ENCODE measurements at places on chromosomes 6 and 20.

DNA sequence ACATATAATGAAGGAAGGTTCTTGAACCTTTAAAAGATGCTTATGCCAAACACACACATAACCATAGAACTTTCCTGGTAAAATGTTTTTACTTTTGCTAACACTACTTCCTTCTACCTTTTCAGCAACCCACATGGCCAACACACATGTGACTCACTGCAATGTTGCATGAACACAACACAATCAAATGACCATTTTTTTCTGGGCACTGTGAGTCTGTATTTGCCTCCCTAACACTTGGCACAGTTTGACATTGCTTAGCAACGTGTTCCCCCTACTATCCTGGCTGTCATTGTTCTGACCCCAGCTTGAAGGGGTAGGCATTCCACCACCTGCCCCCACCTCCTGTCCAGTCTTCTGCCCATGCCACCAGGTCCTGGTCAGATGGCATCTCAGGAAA is 204.8 kb upstream of the PRND start:
- DNase-seq: no peak

DNA sequence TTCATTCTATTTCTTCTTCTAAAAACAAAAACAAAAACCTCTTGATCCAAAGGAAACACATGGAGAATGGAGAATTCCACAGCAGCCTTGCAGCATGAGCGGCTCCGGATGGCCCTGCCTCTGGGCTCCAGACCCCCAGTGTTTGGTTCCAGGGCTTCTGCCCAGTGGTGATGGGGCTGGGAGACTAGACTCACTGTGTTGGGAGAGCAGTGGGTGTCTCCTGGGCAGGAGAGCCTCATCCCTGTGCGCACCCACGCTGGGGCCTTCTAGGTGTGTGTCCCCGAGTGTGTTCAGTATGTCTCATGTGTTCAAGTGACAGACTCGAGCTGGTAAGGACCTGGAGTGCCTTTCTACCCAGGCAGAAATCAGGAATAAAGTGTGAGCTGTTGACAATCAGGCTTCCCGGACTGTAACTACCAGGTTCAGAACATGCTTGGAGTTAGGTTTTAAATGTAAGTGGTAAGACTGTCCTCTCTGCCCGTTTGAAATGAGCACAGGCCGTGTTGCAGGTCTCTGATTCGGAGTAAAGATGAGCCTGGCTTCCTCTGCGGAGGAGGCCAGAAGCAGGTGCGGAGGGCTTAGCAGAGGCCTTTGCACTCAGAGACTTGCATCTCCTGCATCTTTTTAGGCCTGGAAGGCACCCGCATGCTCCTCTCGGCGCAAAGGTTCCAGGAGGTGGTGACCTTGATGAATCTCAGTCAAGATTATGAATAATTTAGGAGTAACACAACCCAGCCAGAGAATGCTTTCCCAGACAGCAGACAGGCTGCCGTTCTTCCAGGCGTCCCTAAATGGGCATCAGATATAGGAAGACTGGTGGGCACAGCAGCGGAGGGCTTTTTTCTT is 253.6 kb downstream of the CDH26 start:
- DNase-seq: no peak

GRCh38 chr6:20538131-20538662 is 3.9 kb downstream of the CDKAL1 start:
- DNase-seq: no peak

GRCh38 chr20:54651252-54651651 is 175.9 kb downstream of the DOK5 start:
- DNase-seq: no peak

DNA sequence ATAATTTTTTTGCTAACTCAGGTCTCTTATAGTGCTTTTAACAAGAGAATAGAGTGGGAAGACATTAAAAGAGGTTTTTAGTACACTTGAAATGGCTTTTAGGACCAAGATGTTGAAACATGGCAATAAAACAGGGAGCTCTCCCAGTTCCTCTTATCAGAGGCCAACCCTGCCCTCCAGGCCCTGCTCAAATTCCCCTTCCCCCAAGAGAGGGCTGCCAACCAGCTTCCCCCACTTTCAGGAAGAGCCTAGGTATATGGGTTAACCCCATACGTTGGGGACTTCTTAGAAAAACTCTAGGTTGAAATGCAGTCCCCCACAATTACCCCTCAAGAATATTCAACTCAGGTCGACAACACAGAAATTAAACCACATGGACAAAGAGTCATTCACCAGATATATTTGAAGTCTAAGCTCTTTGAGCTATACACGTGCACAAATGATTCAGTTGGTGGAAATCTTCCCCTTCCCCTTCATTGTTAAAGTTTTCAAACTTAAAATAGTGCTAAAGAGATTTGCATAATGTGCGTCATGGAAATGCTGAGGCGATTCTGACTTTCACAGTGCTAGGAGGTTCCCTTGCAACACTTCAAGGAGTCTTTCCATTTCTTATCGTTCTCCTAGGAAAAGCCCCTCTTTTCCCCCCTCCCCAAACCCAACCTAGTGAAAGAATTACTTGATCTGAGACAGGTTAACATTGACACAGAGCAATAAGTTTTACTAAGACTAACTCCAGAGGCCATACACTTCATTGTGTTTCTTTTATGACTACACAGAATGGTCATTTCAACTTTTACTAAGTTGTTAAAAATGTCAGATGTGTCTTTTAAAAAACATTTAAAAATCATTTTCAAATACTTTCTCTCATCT is 49.8 kb upstream of the ENPP5 start:
- no peak for DNase-seq

- DNase-seq: no peak
Measured at GRCh38 chr6:75220357-75220756, 14.5 kb upstream of the COL12A1 start.

DNA sequence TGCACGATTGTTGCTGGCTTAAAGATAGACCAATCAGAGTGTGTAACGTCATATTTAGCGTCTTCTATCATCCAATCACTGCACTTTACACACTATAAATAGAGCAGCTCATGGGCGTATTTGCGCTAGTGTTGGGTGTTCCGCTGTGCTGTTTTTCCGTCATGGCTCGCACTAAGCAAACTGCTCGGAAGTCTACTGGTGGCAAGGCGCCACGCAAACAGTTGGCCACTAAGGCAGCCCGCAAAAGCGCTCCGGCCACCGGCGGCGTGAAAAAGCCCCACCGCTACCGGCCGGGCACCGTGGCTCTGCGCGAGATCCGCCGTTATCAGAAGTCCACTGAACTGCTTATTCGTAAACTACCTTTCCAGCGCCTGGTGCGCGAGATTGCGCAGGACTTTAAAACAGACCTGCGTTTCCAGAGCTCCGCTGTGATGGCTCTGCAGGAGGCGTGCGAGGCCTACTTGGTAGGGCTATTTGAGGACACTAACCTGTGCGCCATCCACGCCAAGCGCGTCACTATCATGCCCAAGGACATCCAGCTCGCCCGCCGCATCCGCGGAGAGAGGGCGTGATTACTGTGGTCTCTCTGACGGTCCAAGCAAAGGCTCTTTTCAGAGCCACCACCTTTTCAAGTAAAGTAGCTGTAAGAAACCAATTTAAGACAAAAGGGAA is 57.9 kb downstream of the TRIM38 start:
- DNase-seq: peak; percentile 68

DNA sequence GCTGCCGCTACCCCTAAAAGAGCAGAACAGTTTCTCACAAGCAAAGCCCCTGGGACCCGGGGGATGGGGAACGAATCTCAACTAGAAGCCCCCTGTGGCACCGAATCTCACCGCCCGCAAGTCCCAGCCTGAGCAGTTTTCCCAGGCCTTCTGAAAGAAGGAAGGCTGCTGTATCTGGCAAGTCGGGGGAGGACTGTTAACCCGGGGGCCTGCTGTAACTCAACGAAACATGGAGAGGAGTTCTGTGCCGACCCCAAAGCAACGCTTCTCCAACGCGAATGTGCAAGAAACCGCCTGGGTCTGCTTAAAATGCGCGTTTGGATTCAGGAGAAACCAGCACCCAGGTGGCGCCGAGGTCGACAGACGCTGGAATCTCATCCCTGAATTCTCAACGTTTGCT is 34.2 kb downstream of the DLL1 start:
- no peak for DNase-seq

GRCh38 chr6:149212206-149212605 is 105.3 kb upstream of the TAB2 start:
- no peak for DNase-seq

DNA sequence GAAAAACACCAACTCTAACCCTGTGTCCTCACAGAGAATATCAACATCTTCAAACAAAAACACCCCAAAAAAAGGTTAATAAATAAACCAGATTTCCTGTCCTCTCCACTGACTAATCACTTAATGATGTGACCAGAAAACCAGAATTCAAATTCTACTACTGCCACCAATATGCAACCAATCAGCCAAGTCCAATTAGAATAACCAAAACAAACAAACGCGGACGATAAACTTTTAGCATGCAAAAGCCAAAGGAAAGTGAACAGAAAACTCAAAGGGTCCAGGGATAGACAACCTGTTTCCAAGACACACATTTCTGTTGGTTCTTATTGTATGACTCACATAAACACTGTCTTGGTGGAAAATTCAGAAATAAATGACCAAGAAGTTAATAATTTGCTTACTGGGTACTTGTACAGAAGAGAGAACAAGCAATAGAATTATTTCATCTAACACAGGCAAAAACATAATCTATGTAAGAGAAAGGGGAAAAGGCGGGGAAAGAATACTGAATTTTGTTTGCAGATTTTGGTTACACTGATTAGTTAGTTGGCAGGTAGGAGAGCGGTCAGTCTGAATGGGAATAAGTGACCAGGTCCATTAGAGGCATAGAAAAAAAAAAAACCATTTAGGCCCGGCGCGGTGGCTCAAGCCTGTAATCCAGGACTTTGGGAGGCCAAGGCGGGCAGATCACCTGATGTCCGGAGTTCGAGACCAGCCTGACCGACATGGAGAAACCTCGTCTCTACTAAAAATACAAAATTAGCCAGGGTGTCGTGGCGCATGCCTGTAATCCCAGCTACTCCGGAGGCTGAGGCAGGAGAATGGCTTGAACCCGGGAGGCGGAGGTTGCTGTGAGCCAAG is 34.1 kb downstream of the HFE start:
- no peak for DNase-seq

- no peak for DNase-seq
Measured at GRCh38 chr20:20038586-20038985, 13.7 kb downstream of the CRNKL1 start.

DNA sequence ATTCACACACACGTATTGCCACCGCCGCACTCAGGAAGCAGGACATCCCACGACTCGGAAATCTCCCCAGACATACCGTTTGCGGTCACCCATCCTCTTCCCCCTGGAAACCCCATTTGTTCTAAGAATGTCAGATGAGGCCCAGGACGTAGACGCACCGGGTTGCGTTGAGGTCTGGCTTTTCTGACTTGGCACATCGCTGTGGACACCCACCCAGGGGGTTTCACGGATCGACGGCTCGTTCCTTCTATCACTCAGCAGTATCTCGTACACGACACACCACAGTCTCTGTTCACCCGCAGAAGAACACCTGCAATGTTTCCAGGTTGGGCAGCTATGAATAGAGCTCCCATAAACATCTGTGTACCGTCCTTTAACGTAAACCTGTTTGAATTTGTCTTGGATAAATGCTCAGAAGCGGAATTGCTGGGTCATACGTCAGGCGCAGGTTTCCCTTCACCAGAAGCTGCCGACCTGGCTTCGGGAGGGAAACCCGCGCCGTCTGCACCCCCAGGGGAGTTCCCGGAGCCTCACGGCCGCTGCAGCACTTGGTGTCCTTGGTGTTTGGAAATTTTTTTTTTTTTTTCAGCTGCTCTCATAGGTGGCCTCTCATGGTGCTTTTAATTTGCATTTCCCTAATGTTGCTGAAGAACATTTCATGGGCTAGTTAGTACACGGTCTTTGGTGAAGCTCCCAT is 9.3 kb upstream of the EEF1A2 start:
- DNase-seq: no peak

- no peak for DNase-seq
Measured at GRCh38 chr6:47348316-47348863, 38.7 kb upstream of the TNFRSF21 start.

DNA sequence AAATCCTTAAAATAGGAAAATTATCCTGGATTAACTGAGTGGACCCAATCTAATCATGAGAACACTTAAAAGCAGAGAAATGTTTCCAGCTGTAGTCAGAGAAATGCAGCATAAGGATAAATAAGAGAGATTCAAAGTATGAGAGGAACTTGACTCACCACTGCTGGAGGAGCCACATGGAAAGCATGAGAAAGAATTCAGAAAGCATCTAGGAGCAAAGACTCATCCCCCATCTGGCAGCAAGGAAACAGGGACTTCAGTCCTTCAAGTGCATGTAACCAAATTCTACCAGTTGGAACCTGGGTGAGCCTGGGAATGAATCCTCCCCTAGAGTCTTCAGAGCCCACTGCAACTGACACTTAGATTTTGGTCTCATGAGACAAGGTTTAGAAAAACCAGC is 33.7 kb downstream of the RNF146 start:
- DNase-seq: no peak
